ENCODE measurements at places on chromosomes 6 and 20.

DNA sequence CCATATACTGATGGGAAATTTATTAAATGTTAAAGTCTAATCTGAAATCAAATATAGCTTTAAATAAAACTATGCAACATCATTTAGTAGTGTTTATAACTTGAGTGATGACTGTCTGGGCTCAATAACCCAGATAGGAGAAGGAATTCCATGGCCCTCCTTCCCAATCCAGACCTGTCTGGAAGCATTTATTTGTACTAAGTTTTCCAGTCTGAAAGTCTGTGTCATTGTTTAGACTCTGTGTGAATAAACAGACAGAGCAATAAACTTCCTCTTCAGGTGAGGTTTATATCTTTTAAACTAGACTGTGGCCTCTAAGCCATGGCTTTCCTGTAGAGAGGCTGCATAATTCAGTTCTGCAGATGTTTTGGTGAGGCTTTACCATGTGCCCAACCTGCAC, 176.4 kb downstream of the SOX4 start:
- no peak for DNase-seq

GRCh38 chr6:43396408-43397149, 27.1 kb upstream of the ZNF318 start:
- DNase-seq = no peak

- no peak for DNase-seq
Measured at GRCh38 chr6:170080828-170081371, 210.0 kb downstream of the DLL1 start.

DNA sequence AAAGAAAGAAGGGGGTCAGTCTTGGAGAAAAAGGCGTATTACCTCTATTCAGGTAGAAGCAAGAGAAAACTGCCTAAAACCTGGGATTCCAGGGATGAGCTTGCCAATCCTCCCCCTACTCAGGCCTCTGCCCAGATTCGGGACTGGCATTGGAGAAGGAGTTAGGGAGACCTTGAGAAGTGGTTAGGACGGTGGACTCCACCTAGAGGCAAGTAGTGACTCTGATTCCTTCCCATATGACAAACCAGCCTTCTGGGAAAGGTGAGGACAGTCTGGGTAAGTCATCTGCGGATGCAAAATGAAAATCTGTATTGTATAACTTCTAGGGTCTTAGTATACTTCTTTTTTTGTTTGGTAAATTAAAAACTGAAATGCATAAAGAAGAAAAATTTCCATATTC, 43.8 kb downstream of the SLX4IP start:
- DNase-seq = no peak

DNA sequence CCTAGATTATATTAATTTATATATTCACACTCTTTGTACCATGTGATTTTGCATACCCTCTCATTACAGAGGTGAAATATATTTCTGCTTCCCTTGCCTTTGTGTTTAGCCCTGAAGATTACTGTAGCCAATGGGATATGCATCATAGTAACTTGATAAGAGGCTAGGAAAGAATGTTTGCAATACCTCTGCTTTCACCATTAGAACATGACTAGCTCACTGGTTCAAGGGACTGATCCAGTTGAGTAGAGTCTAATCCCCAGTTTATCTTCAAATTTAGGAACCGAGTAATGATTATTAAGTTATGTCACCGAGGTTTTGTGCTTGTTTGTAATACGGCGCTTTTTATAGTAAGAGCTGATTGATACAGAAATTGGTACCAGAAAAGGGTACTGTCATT, 552.6 kb upstream of the GJE1 start:
- DNase-seq = no peak

GRCh38 chr6:113405326-113406047, 451.7 kb upstream of the MARCKS start:
- DNase-seq = no peak

DNA sequence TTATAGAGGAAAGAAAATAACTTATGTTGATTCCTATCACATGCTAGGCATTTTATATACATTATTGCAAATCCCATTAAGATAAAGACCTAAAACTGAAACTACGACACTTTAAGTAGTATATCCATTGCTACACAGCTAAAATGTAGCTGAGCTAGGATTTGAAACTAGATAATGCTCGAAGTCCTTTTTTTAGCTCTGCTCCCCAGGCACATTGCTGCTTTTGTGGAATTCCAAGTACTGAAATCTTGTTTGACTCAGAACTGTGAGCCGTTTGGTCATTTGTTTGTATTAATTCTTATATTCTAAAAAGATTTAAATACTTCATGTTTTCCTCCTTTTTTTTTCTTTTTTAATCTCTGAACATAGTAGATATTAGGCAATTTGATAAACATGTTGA, 644.8 kb downstream of the HACE1 start:
- no peak for DNase-seq
